ENCODE measurements at places on chromosomes 4 and X. TPM values are rescaled to one million over a fixed set of nuclear protein-coding genes. Genes with fewer than 3 reads are reported as not detected.

The CNGA1 gene
- total RNA-seq: 3.4 TPM

The ATP5ME gene
- 248 TPM for total RNA-seq

The KCTD8 gene
- 1.3 TPM for total RNA-seq

The MAGED4B gene
- total RNA-seq: 13.3 TPM

The BEX5 gene
- 9.5 TPM for total RNA-seq

The SSX2 gene
- not detected for total RNA-seq

The HSD17B11 gene
- 39.5 TPM for total RNA-seq

GRCh38 chr4:110152386-110152785, 46.0 kb downstream of the ELOVL6 start:
- no peak for DNase-seq

- no peak for DNase-seq
Measured at GRCh38 chr4:25103418-25103817, 56.8 kb downstream of the SEPSECS start.

DNA sequence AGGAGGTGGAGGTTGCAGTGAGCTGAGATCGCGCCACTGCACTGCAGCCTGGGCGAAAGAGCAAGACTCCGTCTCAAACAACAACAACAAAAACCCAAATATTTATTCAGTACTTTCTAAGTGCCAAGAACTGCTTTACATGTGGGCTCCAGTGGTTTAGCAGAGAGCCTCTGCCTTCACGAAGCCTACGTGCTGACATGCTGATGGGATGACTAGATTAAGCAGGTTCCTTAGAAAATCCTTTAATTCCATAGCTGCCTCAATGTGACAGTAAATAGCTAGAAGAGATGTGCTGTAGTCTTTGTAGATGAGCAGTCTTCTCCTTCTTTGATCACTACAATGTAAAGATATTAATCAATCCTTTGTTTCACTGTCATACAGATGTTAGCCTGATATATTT, 49.6 kb downstream of the TAPT1 start:
- DNase-seq: no peak

DNA sequence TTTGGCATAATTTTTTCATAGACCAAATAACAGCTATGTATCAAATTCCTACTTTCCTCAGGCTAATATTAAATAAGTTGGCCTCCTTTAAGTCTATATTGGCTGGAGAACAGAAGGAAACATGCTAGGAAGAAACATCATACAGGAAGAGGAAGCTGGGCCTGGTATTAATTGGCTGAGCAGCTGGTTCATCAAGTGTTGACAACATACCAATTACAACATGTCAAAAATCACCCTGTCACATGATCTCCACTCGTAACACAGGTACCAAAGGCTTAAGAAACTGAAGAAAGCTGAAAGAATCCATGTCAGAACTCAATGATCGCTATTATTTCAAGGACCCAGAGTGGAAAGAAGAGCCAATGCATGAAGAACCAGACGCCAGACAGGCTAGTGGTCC, 10.5 kb downstream of the WDFY3 start:
- no peak for DNase-seq

DNA sequence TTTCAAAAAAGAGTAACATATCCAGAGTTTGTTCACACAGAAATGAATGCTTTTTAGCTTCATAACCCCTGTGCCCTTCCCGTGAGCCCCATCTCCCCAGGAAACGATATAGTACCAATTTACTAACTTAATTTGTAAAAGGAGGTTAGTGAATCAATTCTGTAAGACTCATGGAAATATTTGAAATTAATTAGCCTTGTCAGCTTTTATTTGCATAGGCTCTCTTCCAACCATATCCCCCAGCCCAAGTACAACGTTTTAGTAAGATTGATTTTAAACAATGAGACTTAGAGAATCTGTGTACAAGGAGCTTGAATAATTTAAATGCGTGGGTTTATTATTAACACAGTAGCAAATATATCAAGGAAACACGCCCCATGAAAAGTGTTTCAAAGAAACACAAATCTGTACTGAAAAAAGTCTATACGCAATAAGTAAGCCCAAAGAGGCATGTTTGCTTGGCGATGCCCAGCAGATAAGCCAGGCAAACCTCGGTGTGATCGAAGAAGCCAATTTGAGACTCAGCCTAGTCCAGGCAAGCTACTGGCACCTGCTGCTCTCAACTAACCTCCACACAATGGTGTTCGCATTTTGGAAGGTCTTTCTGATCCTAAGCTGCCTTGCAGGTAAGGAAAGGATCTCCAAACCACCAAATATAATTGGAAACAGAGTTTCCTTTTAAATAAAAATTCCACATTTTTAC, at the start of gene VSIG1:
VSIG1 (plus strand) TSS at position 512 of the 703 bp plus-strand sequence; CDS start at position 578, 66 bp downstream.
- no peak for DNase-seq

DNA sequence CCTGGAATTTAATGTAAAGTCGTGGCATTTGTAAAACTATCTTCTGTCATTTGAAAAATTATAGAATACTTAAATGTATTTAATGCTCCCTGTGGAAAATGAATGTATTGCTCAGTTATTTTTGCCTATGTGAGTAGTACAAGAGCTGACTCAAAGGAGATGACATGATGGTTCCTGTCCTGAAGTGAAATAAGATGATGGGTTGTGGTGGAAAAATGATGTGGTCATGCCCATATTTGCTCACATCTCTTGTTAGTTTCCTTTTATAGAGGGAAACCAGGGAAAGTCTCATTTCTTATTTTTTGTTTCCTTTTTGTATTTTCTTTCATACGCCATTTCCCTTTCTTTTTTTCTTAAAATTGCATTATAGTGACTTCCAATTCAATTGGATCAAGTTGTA, 23.7 kb downstream of the PLS3 start:
- DNase-seq: no peak

- peak; percentile 68 for DNase-seq
Measured at GRCh38 chr4:1171311-1172227, 814 bp downstream of the SPON2 start.

DNA sequence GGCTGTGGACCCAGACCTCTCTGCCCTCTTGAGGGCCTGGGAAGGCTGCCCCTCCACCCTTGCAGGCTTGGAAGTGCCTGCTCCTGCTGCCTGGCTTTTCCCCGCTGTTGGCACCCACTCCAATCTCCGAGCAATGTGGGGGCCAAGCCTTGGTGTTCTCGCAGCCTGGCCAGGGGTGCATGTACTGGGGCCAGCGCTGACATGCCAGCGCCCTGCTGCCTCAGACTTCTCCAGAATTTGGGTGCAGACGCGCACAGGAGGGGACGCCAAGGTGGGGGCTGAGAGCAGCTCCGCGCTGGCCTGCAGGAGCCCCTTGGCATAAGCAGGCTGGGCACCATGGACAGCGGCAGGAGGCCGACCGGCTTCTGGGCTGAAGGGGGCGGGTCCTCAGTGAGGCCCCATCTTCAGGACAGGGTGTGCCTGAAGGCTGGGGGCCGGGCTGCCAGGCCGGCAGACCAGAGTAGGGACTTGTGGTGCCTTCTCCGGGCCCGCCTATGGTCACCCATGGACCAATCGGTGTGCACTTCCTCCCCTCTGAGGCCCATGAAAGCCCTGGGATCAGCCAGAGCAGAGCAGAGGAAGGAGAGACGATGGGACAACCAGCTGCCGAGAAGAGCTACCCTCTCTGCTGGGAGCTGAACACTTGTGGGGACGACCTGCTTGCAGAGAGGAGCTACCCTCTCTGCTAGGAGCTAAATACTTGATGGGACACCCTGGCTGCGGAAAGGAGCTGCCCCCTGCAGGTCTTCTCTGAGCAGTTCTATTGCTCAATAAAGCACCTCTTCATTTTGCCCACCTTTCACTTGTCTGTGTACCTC, 118.3 kb downstream of the DNAAF6 start:
- peak; percentile 74 for DNase-seq

GRCh38 chr4:135256111-135256510, 1054.5 kb upstream of the PABPC4L start:
- DNase-seq: no peak

GRCh38 chr4:158810487-158811215, 41.8 kb downstream of the FNIP2 start:
- DNase-seq: no peak

DNA sequence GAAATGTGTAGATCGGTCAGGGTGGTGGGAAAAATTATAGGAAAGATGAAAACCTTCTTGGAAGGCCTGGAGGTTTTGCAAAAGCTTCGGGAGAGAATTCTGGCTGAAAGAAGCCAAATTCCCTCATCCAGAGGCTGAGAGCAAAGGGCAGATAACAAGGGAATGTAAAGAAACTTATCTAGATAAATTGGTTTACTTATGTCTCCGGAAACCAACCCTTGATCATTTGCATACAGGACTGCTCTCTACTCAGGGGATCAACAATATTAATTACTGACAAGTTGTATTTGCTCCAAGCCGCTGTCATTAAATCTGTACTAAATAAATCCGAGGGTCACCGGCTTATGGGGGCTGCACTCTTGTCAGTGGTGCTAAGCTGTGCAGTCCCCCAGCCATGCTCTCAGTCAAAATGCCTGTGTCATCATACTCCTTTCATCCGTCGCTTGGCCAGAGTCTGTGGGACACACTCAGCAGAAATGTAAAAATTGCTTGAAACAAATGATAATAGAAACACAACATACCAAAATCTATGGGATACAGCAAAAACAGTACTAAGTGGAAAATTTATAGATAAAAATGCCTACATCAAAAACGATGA, 715.7 kb downstream of the KCTD8 start:
- DNase-seq: no peak

DNA sequence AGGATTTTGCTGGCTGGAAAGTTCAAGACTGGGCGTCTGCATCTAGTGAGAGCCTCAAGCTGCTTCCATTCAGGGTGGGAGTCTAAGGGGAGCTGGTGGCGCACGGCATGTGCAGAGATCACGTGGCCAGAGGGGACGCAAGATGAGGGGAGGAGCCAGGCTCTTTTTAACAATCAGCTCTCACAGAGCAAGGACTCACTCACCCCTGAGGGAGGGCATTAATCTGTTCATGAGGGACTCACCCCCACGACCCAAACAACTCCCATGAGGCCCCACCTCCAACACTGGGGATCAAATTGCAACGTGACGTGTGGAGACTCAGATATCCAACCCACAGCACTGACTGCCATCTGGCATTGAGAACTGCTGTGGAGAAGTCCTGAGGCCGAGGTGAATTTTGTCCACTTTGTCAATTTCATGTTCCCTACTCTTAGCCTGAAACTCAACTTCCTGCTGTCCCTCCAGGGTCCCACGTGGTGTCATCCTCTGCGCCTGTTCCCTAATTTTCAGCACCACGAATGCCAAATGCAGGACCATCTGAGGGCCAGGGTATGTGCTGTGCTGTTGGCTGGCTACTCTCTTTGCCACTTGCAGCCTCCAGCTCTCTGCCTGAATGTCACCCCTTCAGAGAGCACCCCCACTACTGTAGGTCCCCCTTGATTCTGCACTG, 5.6 kb downstream of the ZFP92 start:
- no peak for DNase-seq

DNA sequence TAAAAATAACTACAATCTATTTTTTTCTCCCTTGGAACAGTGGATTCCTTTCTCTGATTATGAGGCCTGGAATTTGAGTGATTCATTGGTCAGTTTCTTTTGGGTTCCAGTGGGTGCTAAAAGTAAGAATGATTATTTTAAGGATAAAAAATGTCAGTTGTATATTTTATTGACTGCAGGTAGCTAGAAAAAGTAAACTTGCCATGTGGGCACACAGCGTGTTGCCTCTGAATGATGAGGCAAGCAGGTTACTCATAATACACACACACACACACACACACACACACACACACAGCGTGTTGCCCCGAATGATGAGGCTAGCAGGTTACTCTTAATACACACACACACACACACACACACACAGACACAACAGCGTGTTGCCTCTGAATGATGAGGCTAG, 13.8 kb downstream of the GALNT7 start:
- DNase-seq: no peak

DNA sequence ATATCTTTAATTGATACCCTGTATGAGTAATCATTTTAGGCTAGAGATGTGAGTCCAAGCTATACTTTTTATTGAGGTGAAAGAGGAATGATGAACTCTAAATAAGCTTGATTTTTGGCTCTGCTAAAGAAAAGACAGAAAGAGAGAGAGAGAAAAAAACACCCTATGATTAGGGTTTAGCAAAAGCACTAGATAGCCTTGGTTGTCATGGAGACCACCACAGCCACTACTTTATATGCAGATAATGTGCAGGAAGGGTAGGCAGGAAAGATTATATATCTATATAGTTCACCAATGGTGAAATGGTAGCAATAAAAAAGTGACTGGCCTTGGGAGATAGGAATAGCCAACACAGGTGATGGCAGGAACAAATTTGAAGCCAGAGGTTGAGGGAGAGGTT, 69.9 kb upstream of the CAMK2D start:
- DNase-seq: no peak

DNA sequence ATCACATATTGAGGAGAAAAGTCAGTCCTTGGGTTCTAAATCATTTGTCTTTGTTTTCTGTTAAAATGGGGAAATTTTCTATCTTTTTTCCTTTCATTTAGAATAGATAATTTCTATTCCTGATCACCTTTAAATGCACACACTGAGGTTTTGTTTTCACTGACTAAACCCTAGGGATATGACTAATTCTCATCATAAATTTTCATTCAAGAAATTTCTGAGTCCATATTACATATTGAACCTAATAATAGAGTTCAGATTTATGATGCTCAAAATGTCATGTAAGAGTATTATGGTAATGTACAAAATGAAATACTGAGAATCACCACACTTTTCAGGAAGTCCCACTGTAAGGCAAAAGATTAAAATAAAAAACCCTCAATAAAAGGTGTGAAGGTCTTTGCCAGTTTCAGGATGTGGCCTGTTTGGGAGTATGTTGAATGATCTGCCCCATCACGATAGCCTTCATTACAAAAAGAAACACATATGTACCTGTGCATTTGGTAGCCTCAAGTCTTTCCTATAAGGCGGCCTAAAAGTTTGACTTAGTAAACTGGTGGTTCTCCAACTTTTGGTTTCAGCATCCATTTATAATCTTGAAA, 49.4 kb downstream of the LEF1 start:
- no peak for DNase-seq

DNA sequence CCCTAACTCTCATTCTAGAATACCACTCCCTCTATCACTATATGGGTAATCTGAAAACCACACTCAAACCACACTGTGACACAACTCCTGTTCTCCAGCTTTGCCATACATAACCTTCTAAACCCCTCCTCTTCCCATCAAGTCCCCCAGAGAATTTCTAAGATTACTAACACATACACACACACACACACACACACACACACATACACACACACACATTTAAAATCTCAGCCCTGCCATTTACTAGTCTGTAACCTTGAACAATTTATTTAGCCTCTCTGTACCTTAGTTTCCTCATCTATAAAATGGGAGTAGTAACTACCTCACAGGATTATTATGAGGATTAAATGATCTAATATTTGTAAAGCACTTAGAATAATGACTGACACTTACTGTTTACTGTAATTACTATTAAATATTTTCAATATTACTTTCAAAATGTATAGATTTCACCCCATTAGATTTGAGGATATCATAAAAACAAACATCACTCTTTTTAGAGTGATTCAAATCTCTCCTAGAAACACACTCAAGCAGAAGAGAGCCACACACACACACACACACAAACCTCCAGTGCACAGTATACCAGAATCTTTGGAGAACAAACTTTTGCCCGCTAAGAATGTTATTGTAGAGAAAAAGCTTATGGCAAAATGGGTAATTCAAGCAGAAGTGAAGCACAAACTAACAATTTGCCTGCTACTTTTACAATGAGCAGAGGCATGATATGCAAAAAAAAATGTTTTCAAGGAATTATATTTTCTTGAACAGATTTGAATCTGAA, 3.8 kb downstream of the ANKRD50 start:
- DNase-seq: no peak

Measured in kidney (tissue), 22 donors.